ENCODE measurements at places on chromosomes 7 and 10.

GRCh38 chr7:71752171-71752935 is 620.4 kb downstream of the GALNT17 start:
- no peak for DNase-seq

DNA sequence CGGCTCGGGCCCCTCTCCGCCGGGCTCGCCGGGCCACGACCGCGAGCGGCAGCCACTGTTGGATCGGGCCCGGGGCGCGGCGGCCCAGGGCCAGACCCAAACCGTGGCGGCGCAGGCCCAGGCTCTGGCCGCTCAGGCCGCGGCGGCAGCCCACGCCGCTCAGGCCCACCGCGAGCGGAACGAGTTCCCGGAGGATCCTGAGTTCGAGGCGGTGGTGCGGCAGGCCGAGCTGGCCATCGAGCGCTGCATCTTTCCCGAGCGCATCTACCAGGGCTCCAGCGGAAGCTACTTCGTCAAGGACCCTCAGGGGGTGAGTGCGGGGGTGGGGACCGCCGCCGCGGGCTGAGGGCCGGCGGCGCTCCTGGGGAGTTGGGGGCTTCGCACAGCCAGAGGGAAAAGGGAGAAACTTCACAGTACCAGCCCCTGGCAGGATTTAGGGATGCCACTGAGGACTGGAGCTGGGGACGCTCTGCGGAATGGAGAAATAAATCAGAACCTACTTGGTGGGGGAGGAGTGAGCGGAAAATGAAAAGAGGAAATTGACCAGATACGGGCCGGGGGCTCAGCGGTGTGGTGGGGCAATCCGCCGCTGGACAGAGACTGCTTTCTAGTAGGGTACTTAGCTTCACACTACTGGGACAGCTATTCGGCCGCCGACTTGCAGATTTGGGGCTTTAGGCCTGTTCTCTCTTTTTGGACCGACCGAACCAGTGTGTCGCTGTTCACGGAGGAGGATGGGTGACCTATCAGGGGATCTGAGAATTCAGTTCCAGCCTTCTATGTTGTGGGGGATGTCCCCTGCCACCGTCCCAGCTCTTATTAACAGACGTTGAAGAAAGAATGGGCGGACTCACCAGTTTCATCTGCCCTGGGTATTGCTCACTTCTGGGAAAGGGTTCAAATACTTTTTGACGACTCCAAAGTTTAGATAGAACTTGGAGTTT is 669 bp downstream of the PI4K2A start:
- peak; percentile 75 for DNase-seq

GRCh38 chr7:108326938-108327337 is 129.3 kb downstream of the NRCAM start:
- DNase-seq: no peak

- no peak for DNase-seq
Observed at GRCh38 chr7:157809154-157809862, 472.5 kb downstream of the DNAJB6 start.

DNA sequence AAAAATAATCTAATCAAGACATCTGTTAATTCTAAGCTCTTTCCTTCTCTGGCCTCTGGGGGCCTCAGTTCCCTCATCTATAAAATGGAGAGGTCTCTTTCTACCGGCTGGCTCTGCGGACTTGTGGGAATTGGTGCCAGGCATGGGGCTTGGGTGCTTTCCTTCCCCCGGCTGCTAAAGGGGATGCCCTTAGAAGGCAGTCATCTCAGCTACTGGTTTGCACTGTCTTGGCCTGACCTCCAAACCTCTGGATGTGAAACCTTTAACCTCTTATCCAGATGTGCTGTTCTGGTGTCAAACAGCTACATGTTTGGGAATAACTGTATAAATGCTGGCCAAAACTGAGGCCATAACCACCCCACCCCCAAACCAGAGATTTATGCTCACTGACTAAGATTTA is 320.0 kb downstream of the RPS24 start:
- no peak for DNase-seq

DNA sequence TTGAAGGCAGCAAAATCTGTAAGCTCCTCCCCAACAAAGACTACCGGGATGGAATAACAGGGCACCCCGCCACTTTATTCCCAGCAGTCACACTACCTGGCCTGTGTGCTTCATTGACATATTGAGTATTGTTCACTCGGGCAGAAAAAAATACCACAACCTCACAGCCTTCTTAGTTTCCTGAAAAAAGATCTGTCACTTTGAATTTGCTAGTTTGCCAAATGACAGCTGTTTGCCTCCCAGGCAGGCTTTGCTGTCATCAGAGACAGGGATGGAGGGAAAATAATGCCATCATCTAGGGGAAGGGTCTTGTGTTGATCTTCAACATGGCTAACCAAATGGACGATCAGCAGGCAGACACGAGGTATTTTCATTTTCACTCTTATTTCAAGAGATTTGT is 26.9 kb downstream of the BMPER start:
- DNase-seq: peak; percentile 19

GRCh38 chr10:12348294-12348869 is 965 bp upstream of the CAMK1D start:
- DNase-seq: no peak

- peak; percentile 33 for DNase-seq
Observed at GRCh38 chr10:33190406-33190805, 144.1 kb downstream of the NRP1 start.

DNA sequence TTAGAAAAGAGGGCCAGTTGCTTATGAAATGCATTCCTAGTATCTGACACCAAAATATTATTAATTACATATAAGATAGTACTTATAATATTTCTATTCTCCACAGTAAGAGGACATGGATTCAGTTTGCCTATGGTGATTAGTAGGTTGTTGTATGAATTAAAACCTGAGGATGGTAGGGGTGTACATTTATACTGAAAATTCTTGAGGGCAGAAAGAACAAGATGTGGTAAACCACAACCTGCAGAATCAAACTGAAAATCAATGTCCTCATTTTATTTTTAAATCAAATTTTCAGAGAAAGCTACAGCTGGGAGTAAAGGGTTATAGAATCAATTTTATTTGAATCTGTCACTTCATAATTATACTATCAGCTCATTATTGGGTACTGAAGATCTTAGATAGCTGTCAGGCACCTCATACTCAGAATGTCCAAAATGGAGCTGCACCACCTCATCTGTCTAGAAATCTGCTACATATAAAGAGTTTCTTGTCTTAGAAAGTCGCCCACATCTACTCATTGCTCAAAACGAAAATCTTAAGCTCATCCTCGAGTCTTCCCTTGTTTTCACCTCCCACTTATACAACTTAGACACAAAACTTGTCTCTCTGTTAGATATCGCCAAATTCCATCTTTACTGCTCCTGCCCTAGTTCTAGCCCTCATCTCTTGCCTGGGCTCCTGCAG is 65.4 kb downstream of the MYO3A start:
- DNase-seq: no peak

- DNase-seq: no peak
Observed at GRCh38 chr7:52669031-52669430, 366.4 kb upstream of the POM121L12 start.

- no peak for DNase-seq
Observed at GRCh38 chr10:69490876-69491275, 39.6 kb downstream of the TSPAN15 start.

GRCh38 chr10:69269761-69270160 is 8.5 kb upstream of the HK1 start:
- DNase-seq: peak; percentile 67

DNA sequence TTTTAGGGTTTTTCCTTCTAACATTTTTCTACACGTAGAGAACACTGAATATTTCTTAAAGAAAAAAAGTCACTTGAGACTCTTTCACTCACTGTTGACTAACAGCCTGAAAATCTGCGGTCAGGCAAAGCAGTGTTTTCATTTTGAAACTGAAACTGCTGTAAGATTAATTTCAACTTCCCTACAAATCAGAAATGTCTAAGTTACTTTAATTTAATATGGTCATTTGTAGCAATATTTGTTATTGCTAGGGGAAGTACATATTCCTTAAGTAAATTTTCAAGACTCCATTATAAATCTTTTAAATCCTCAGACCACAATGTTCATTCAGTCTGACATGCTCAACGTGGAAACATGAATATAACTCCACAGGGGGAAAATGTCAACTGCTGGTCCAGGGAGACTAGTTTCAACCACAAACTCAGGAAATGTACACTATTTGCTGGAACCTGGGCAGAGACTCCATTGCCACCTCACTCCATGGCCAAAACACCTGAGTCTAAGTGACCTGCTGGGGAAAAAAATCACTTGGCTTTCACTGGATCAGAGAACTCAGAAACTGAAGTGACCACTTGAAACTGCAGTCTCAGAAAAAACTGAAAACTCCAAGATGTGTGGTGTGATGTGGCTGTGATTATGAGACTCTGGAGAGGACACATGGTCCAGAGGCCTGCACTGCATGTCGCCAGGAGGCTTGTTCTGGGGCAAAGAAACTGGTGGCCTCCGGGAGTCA is 161.2 kb downstream of the TAX1BP1 start:
- DNase-seq: peak; percentile 71

DNA sequence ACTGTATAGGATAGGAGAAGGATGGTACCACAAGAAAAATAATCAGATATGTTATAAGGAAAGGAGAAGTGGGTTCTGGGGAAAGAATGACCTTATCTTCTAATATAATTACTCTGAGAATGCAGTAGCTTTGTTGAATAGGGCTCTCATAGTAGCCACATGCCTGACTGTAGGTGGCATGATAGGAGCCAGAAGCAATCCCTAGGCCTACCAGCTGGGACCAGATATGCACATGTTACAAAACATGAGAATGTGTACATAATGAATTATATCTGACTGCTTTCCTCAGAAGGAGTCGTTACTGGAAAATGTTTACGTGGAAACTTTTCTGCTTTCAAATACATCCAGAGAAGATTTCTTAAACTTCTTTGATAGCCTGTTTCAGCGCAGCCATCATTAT is 53.2 kb upstream of the FAM3C start:
- peak; percentile 12 for DNase-seq

- DNase-seq: no peak
Observed at GRCh38 chr10:21584834-21585530, 51.0 kb downstream of the MLLT10 start.

GRCh38 chr7:114959931-114960330 is 38.0 kb downstream of the MDFIC start:
- peak; percentile 38 for DNase-seq

All from fibroblast of mammary gland (primary cell).